CD4-positive, alpha-beta T cell treated with Interleukin-6 at 100 ng/mL for 8 hours (primary cell): ENCODE measurements at places on chromosomes 7 and 10.

GRCh38 chr7:134255814-134256213 is 60.9 kb downstream of the SLC35B4 start:
- no peak for DNase-seq

GRCh38 chr7:110888641-110889040 is 202.3 kb upstream of the LRRN3 start:
- DNase-seq, result no peak

DNA sequence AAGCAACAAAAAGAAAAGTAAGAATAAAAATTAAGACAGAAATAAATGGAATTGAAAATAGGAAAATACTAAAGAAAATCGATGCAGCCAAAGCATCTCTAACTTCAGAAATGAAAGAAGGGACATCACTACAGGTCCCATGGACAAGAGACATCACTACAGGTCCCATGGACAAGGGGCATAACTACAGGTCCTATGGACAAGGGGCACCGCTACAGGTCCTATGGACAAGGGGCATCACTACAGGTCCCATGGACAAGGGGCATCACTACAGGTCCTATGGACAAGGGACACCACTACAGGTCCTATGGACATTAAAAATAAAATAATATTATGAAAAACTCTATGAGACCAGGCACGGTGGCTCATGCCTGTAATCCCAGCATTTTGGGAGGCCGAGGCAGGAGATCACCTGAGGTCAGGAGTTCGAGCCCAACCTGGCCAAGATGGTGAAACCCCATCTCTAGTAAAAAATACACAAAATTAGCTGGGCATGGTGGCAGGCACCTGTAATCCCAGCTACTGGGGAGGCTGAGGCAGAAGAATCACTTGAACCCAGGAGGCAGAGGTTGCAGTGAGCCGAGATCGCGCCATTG is 101.0 kb upstream of the DNAAF5 start:
- no peak for DNase-seq

GRCh38 chr7:7567898-7568531 is 1.3 kb downstream of the MIOS start:
- DNase-seq, result no peak

DNA sequence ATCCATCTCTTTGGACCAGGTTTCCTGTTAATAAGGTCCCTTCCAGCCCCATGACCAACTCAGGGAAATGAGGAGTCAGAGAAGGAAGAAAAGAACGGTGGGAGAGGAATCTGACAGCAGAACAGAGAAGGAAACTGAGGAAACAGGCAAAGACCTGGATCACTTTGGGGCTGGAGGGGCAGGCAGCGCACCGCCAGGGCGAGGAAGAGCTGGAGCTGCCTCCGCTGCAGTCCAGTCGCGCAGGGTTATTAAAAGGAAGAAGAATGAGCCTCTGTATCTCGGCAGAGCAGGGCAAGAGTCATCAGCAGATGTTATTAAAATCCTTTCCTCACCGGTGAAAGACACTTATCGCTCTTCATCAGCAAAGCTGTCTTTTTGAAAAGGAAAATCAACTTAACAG is 37.7 kb upstream of the R3HCC1L start:
- no peak for DNase-seq

- DNase-seq, result no peak
These were observed 99.7 kb downstream of the PLCE1 start for GRCh38 chr10:94093286-94093905.

GRCh38 chr7:33666531-33666930 is 238.8 kb upstream of the BMPER start:
- DNase-seq, result no peak

DNA sequence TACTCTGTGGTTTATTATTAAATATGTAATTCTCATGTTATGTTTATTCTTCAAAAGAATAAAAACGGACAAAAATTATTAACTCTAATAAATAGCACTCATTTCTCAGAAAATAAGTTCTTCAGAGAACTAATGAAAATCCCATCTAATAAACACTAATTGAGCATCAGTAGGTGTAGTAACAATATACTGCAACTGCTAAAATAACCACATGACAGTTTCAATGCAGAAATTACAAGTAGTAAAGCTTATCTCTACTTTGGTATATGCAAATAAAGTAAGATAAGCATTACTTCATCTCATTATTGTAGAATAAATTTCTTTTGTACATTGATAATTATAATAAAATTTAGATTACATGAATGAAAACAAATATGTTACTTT is 56.4 kb upstream of the DKK1 start:
- DNase-seq, result no peak

GRCh38 chr10:79153745-79154144 is 85.0 kb downstream of the ZMIZ1 start:
- no peak for DNase-seq

DNA sequence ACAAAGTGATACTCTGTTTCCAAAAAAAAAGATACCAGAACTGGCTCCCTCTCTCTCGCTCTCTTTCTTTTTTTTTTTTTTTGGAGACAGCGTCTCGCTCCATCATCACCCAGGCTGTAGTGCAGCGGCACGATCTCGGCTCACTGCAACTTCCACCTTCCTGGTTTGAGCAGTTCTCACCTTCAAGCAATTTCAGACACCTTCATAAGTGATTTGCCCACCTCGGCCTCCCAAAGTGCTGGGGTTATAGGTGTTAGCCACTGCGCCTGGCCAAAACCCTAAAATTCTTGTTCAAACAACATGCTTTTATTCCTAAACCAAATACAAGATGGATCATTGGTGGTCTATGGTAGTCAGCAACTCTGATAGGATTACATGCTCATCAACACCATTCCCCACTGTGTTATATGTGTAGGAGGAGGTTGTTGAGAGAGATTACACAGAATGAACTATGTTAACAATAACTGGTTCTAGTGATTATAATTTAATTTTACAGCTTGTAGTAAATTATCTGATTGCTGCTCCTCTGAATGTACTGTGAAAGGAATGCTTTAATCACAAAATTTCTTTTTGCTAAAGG is 15.5 kb downstream of the ACBD5 start:
- DNase-seq, result no peak

- DNase-seq, result no peak
These were observed 117.9 kb downstream of the ITGA8 start for GRCh38 chr10:15601819-15602218.

DNA sequence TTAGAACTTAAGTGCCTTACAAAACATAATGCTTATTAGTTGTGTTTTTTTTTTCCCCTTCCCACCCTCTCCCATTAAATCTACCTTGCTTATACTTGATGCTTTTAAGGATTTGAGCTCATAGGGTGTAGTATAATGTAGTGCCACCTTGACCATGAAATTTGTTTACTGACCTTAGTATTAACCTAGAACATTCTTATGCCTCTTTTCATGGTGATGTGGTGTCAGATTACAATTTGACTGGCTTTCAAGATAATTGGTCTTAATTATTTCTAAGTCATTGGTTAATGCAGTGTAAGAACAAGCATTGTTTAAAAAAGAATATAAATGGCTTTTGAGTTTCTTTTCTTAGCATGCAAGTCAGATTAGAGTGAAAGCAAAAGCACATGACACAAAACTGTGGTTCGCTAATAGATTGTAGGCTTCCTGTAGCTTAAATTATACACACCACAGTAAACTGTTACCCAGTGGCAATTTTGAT is 61.8 kb downstream of the ADD3 start:
- DNase-seq, result peak; percentile 47

DNA sequence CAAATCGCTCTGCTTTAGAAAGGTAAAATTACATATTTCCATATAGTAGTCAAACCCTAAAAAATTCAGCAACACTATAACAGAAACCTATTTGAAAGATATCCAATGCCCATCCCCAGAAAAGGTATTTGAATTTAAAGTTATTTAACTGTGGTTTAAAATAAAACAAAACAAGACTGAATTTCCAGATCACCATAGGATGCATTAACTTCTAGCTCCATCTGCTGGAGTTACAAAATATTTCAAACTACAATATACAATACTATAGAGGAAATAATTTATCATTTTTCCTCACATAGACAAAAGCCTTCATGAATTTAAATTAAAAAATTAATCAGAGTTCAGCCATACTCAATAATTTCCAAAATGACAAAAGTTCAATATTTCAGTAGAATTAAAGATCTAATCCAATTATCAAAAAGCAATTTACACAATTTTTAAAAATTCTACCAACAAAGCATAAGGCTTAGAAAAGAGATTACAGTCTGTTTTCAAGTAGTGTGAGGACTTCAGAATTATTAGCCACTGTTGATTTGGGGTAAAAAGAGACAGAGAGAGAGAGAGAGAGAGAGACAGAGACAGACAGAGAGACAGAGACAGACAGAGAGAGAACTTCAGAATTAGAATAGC is 75.9 kb downstream of the LMBR1 start:
- DNase-seq, result no peak

DNA sequence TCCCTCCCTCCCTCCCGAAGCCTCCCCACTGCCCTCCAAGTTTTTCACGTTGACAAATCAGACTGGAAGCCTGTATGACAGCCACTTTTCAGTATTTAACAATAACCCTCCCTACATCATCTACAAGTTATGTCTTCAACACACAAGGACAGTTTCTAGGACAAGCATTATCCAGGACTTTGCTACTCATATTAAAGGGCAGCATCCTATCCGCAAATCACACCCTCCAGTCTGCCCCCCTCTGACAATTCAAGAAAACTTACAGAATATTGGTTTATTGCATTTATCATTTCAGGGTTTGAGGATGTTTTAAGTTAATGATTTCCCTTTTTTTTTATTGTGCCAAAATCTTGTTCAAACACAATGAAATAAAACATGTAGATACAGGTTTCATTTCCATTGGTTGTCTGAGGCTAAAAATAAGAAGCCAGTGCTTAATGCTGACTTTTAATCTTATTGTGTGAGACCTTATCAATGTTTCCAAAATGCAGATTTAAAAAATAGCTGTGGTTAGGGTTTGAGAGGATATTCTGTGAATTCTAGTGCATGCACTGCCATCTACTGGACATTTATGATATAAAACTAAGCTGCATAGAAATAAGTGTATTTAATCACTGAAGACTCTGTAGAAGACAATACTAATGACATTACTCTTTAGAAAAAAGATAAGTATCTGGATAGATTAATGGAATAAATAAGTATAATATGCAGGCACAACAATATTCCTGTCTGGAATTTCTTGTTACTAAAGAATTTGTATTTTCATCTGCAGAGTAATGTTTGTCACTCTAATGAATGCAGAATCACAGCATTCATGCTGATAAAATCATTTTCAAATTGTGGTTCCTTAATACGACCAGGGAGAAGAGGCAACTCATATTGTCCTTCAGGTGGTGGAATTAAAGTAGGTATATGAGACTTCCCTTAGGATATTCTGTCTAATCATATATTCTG is 64.1 kb downstream of the CAV1 start:
- DNase-seq, result peak; percentile 21

- DNase-seq, result peak; percentile 39
These were observed 719 bp downstream of the DPY19L1 start for GRCh38 chr7:35036361-35037171.

- DNase-seq, result no peak
These were observed 1034.5 kb upstream of the PHF14 start for GRCh38 chr7:9939176-9939575.

GRCh38 chr7:139598642-139599041 is 75.2 kb downstream of the CLEC2L start:
- DNase-seq, result no peak

DNA sequence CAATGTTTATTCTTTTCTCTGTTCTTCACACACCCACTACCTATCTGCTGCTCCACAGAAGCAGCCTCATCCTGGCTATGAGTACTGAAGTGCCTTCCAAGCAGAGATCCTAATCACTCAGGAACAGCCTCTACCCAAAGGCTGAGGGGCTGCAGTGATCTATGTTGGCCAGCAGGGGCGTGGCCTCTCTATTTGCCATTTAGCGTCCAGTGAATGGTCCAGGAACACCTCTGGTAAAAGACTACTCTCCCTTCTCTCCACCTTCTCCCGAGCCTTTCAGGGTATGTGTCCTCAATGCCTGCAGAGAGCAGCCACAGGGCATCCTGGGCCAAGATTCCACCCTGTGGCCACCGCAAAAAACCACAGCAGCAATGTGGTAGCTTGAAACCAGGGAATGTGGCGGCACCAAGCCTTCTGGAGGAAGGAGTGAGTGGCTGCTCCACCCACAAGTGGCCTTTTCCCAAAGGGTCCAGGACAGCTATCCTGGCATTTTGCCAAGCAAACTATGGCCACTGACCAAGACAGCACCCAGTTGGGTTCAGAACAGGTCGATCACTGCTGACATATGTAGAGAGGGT is 70.9 kb downstream of the SYPL1 start:
- no peak for DNase-seq

DNA sequence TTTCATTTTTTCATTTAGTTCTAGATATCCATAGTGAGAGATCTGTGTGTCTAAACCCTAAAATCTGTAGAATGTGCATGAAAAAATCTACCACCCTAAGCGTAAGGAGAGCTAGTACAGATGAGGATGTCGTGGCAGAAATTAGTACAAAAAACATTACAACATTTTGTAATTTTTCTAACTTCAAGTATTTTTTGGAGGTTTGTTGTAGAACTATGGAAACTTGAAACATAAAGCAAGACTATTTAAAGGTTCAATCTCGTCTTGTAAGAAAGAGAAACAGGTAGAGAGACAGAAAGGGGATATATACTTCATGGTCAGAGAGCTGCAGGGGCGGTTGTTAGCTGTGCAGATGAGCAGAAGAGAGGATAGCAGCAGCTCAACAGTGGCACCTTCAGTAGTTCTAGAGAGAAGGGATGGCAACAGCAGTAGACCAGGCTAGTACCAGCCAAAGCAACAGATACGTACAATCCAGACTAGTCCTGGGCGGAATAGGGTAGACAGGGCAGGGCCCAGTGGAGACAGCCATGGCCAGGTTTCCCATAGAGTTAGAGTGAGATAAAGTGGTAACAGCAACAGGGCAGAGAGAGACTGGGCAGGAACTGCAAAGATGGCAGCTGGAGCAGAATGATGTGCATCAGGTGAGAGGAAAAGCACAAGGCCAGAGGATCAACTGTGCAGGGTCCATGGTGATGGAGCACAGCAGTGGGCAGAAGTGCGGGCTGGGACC is 145.2 kb downstream of the FRMD4A start:
- DNase-seq, result peak; percentile 22

DNA sequence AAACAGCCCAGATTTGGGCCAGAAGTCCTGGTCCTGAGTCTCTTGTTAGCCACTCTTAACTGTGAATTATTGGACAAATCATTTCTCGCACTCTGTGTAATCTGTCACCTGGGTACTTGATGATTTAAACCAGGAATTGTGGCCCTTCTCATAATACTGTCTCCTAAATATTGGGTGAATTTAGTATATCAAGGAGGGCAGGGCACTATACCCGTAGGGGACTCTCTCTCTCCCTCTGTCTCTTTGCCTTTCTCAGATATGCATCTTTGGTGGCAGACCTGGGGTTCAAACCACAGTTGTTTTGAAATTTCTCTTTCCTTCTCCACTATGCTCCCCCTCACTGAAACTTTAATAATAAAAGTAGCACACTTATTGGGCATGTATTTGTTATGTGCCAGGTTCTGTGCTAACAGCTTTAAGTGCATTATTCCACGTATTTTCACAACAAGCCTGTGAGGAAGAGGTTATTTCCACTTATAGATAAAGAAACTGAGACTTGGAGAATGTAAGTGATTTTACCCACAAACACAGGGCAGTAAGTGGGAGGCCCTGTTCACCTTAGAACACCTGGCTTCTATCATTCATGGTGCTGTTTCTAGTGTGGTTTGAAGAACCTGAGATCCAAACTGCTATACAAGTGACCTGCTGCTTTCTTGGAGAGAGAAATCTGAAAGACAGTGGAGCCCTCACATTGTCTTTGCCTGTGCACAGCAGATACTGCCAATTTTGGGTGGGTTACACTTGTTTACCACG is 11.8 kb downstream of the FAS start:
- DNase-seq, result no peak
